ENCODE measurements at places on chromosomes 6 and 20. TPM values are rescaled to one million over a fixed set of nuclear protein-coding genes. Genes with fewer than 3 reads are reported as not detected.

DNA sequence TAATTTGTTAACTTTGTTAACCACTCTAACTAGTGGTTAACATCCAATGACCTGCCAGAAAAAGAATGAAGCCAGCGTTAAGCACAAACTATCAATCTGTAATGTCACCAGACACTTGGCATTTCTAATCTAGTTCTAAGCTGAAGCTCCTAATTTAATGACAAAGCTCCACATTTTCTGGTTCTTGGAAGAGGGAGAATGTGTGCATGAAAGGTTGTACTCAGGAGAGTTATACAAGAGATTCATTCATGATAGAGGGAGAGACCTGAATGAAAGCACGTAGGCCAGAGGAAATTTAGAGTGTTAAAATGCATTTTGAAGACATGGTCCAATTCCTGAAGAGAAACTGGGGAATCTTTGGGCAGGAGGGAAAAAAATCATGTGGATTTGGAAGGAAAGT, 8.3 kb upstream of the ME1 start:
- H3K27me3 ChIP-seq, result no peaks in the 10 kb centered on the region
- H3K36me3 ChIP-seq, result no peaks in the 10 kb centered on the region
- H3K27ac ChIP-seq, result no peak overlapping the region
- no peaks in the 10 kb centered on the region for H3K4me1 ChIP-seq

Gene PHACTR1
- not detected for total RNA-seq

Gene FNDC11
- total RNA-seq, result 0.28 TPM

Gene NCR2
- total RNA-seq, result not detected

DNA sequence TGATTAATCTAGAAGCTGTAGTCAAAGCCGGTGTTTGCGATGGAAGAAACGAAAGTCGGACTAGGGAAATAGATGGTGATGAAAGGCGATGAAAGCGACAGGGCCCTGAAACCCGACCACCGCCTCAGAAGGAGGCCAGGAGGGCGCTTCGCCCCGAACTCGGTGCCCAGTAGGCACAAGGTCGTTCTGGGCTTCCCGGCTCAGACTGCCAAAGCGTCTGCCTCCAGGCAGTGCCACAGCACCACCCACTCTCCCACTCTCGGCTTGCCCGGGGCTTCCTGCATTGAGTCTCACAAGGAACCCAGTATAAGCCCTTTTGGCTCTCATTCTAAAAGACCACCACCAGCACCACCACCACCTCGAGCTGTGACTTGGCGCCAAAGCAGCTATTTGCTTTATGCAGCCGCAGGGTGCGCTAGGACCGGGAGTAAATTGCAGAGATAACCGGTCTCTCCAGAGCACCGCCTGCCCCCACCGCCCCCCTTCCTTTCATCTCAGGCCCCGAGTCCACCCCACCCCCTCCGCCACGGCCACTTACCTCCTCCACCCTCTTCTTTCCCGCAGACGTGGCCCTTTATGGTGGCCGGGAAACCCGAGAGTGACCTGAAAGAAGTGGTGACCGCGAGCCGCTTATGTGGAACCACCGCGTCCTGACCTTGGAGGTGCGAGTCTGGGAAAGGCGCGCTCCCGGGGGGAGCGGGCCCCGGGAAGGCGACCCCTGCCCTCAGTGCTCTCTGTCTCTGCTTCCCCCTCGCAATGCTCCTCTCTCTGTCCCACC, 2.4 kb downstream of the TCF21 start:
- peak overlapping the region; percentile 99 for H3K4me3 ChIP-seq
- peaks cover 49% of the 10 kb centered on the region for H3K36me3 ChIP-seq
- H3K27me3 ChIP-seq, result no peaks in the 10 kb centered on the region

Gene BACH2
- 1.3 TPM for total RNA-seq

Gene BPI
- total RNA-seq, result not detected

DNA sequence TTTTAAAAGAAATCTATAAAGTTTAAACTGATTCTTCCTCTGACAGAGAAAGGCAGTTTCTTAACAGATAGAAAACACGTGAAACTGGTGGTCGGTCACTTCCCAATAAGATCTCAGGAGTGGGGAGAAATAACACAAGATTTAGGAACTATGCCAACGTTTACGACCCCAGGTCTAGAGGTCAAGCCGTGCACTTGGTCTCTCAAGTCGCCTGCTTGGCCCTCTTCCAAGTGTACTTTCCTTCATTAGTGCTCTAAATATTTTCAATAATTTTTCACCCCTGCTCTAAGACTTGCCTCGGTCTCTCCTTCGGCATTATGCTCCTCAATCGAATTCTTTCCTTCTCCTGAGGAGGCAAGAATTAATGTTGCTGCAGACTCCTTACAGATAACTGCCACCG, 61.7 kb downstream of the TRIM27 start:
- DNase-seq, result no peak
- H3K36me3 ChIP-seq, result no peaks in the 10 kb centered on the region
- no peak overlapping the region for H3K4me3 ChIP-seq
- H3K27ac ChIP-seq, result no peak overlapping the region
- 0 out of 2 replicates have a peak, but pooled peaks cover 2% of the 10 kb centered on the region for H3K4me1 ChIP-seq
- no peaks in the 10 kb centered on the region for H3K27me3 ChIP-seq

DNA sequence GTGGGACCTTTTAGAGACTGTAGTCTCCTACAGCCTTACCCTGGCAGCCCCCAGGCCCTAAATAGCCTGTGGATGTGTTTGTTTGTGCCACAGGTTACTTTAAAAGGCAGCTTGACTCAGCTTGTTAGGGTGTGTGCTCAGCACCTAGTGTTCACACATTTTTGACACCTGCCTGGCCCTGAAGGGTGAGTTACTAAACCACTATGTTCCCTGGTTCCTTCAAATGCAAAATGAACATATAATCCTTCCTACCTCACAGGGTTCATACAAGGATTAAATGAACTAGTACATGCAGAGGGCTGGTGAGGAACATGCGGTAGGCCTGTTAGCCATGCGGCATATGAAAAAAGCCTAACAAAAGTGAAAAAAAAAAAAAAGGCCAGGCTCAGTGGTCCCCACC, 14.9 kb upstream of the TFAP2C start:
- DNase-seq, result no peak

DNA sequence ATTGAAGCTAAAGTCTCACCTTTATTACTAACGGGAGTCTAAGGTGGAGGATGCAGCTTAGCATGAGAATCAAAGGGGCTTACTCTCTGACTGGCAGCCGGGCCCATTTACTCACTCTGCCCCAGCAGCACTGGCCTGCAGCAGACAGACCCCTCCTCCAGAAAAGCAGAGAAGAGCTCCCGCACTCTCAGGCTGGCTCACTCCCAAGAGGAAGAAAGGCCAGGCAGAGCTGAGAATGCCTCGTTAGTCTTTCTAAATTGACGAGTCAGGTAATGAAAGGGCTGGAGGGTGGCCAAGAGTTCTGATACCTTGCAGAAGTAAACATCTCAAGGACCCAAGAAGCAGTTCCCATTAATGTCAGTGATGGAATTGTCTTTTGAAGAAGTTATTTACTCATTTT, 44.5 kb upstream of the IL20RA start:
- no peaks in the 10 kb centered on the region for H3K4me1 ChIP-seq
- H3K27ac ChIP-seq, result no peak overlapping the region
- H3K36me3 ChIP-seq, result no peaks in the 10 kb centered on the region
- no peak for DNase-seq
- H3K27me3 ChIP-seq, result peaks cover 14% of the 10 kb centered on the region

GRCh38 chr20:15596220-15596890, 976.9 kb downstream of the KIF16B start:
- H3K4me3 ChIP-seq, result no peak overlapping the region
- H3K4me1 ChIP-seq, result no peaks in the 10 kb centered on the region
- DNase-seq, result no peak
- H3K36me3 ChIP-seq, result no peaks in the 10 kb centered on the region
- no peak overlapping the region for H3K27ac ChIP-seq
- no peaks in the 10 kb centered on the region for H3K27me3 ChIP-seq

- peaks cover 3% of the 10 kb centered on the region for H3K27me3 ChIP-seq
- H3K27ac ChIP-seq, result no peak overlapping the region
- no peak for DNase-seq
- no peak overlapping the region for H3K4me3 ChIP-seq
These were observed 61.3 kb upstream of the ATXN1 start for GRCh38 chr6:16822529-16822928.

DNA sequence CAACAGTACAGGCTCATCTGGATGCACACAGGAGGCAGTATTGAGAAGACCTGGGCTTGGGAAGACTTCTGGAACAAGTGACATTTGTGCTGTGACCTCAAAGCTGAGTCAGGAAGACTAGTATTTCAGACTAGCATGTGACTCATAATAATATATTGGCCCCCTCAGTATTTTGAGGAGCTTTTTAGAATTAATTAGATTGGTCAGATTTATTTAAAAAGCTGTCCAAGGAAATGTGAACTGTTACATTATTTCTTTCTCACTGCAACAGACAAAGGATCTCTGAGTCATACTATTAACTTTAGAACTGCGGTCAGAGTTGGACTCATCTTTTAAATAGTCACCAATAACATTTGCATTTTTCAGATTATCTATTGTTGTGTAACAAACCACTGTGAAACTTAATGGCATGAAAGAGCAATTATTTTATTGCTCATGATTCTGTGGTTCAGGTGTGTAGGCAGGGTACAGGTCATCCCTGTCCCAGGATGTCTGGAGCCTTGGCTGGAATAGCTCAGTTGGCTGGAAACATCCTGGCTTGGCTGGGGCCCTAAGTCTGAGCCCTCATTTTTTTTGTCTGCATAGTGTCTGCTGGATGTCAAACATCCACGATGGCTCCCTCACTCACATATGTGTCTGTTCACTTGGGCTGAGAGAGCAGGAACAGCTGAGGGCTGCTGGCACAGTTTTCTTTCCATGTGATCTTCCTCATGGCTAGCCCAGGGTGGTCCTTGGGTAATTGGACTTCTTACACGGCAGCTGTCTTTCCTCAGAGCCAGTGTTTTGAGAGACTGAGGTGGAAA, 46.9 kb downstream of the MAP3K4 start:
- peak; percentile 96 for DNase-seq
- peaks cover 10% of the 10 kb centered on the region for H3K4me1 ChIP-seq
- H3K4me3 ChIP-seq, result no peak overlapping the region
- no peaks in the 10 kb centered on the region for H3K27me3 ChIP-seq
- H3K36me3 ChIP-seq, result peaks cover 10% of the 10 kb centered on the region
- H3K27ac ChIP-seq, result peak overlapping the region; percentile 15

Gene ULBP1
- 0.56 TPM for total RNA-seq

- peak overlapping the region; percentile 48 for H3K27ac ChIP-seq
- no peak overlapping the region for H3K4me3 ChIP-seq
- H3K36me3 ChIP-seq, result peaks cover 3% of the 10 kb centered on the region
- H3K4me1 ChIP-seq, result peaks cover 7% of the 10 kb centered on the region
These were observed 20.5 kb downstream of the XRN2 start for GRCh38 chr20:21323640-21324039.

- no peaks in the 10 kb centered on the region for H3K4me1 ChIP-seq
- H3K36me3 ChIP-seq, result no peaks in the 10 kb centered on the region
- DNase-seq, result no peak
- H3K27ac ChIP-seq, result no peak overlapping the region
- H3K27me3 ChIP-seq, result no peaks in the 10 kb centered on the region
These were observed 77.2 kb upstream of the MC3R start for GRCh38 chr20:56171087-56172012.

GRCh38 chr20:62400541-62400940, 6.5 kb downstream of the CABLES2 start:
- H3K4me3 ChIP-seq, result no peak overlapping the region
- no peak for DNase-seq
- H3K36me3 ChIP-seq, result peaks cover 7% of the 10 kb centered on the region

Gene MPIG6B
- total RNA-seq, result not detected

DNA sequence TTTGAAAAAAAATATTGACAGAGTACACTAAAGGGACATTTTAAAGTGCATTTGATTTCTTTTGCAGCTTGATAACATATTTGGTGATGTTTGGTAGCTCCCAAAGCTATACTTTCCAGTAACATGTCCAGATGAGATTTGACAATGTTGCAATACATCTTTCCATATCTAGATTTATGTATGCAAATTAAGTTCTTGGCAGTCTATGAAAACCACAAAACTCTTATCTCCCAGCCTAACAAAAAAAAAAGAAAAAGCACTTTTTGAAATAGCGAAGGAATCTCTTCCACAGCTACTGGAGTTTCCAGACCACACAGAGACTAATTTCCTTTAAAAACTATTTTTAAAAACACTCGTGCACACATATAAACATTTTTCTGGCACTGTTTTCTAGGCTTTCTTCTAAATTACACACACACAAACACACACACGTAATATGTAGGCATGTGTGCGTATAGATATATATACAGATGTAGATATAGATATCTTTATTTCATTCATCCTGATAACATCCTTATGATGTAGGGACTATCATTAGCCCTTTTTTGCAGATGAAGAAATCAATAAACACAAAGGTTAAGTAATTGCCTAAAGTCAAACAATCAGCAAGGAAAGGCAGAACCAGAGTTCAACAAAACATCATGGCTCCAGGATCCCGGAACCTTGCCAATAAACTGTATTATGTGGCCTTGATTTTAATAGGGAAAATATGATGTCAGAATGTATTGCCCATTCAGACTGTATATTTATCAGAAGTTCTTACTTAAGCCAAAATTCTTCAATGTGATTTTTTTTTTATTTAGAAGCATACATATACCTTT, 93.3 kb downstream of the ADGRB3 start:
- no peak overlapping the region for H3K27ac ChIP-seq
- H3K36me3 ChIP-seq, result no peaks in the 10 kb centered on the region
- no peak overlapping the region for H3K4me3 ChIP-seq
- H3K27me3 ChIP-seq, result no peaks in the 10 kb centered on the region

DNA sequence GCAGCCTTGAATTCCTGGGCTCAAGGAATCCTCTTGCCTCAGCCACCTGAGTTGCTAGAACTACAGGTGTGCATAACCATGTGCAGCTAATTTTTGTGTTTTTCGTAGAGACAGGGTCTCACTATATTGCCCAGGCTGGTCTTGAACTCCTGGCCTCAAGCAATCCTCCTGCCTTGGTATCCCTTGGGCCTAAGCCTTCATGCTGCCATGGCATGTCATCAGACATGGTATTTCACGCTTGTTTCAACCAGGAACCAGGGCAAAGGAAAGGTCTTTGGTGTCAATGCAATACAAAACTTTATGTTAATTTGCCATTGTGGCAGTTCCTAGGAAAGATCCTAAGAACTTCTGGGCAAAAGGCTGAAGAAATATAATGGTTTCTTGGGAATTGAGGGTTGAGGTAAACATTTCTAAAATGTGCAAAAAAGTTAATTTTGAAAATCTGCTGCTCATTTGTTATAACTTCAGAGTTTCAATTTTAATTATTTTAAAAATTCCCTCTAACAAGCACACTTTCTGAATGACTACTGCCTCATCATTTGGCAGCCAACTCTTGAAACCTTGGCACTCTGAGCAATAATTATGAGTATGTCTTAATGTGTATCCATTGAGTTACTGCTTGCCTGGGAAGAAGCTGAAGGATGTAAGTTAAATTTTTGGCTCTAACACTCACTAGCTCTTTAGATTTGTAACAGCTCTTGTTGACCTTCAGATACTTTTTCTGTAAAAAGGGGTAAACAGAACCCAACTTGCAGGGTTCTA, 154.1 kb downstream of the GJA10 start:
- no peak for DNase-seq
- peaks cover 9% of the 10 kb centered on the region for H3K4me1 ChIP-seq
- no peaks in the 10 kb centered on the region for H3K27me3 ChIP-seq
- H3K27ac ChIP-seq, result no peak overlapping the region

GRCh38 chr6:143539734-143540133, 28.2 kb upstream of the FUCA2 start:
- H3K4me3 ChIP-seq, result no peak overlapping the region
- H3K27me3 ChIP-seq, result no peaks in the 10 kb centered on the region
- H3K36me3 ChIP-seq, result no peaks in the 10 kb centered on the region
- peaks cover 3% of the 10 kb centered on the region for H3K4me1 ChIP-seq
- no peak for DNase-seq
- H3K27ac ChIP-seq, result no peak overlapping the region

Gene TDRD6
- not detected for total RNA-seq

Measured in IMR-90 (cell line).